ENCODE measurements at places on chromosomes 5 and 9.

DNA sequence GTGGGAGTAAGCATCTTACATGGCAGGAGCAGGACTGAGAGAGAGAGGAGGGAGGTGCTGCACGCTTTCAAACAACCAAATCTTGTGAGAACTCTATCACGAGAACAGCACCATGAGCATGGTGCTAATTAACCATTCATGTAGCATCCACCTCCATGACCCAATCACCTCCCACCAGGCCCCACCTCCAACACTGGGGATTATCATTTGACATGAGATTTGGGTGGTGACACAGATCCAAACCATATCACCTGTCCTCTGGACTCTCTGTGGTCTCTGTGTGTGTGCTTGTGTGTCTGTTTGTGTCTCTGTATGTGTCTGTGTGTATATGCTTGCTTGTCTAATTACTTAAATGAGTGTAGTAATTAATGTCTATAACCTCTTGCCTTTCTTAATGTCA is 31.1 kb downstream of the SEC61B start:
- DNase-seq: no peak

GRCh38 chr5:77073667-77074066 is 13.4 kb downstream of the ZBED3 start:
- no peak for DNase-seq

DNA sequence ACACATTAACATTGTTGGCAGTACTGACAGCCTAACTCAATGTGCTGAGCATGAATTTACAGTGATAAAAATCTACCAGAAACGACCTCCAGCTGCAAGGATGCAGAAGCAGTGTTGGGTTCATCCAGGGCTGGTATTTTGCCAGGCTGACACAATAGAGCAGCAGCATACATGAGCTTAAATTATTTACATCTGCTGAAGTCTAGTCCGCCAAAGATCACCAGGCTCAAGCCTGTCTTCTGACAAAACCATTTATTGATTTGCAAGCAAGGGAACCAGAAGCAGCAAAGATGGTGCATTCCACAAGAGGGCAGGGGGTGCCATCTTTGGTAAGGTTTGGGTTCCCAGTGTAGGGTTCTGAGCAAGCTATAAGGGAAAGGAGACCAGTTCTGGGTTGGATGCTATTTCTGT is 8.7 kb upstream of the C5orf34 start:
- no peak for DNase-seq

DNA sequence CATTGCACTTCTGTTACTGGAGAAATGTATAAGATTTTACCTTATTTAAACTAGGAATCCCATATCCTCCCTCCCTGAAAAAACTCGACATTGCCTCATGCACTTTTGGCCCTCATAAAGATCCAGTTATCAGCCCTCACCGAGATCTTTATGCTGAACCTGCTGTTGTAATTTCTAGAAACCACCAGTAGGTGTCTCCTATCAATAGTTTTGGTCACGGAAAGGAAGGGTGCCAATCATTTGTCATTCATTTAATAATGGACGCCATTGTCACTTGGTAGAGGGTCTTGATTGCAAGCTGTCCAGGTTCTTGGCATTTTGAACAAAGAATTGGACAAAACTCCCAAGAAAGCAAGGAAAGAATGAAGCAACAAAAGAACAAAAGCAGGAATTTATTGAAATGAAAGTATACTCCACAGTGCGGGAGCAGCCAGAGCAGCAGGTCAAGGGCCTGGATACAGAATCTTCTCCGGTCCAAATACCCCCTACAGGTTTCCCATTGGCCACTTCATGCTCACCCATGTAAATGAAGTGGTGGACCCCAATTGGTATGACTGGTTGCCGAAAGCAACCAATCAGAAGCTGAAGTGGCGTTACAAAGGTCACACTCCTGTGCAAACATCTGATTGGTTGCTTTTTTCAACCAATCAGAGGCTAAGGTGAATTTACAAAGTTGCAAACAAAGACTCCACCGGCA is 524.3 kb downstream of the PSAT1 start:
- DNase-seq: peak; percentile 5

DNA sequence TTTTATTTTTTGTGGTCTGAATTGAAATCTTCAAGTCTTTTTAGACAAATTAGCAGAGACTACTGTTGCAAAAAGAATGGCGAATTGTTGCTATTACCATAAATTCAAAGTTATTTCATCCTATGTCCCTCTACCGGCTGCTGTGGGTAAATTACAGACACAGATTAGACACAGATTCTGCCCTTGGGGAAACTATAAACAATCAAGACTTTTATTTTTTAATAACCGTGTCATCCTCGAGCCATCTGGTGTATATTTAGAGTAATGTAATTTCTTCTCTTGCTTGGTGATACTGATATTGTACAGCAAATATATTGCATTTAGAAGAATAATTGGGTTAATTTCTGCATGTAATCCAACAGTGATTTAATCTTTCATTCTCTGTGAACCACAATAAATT is 228.0 kb upstream of the ADAMTSL1 start:
- DNase-seq: no peak

- no peak for DNase-seq
Observed at GRCh38 chr5:172744123-172745104, 26.6 kb downstream of the DUSP1 start.

DNA sequence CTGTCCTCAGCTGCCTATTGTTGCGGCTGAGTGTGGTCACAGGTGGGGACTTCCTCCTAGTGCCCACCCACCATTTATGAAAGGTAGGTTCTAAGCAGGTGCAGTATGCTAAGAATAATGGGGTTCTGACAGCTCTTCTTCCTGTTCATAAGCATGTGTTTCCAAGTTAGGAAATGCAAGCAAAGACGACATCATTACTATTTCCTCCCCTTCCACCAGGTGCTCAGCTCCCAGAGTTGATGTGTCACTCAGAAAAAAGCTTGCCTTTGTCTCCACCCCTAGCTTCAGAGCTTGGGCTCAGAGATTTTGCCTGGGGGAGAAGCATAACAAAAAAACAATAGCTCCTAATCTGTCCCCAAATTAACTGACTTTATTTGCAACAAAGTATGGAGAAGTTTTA is 1076.7 kb downstream of the NR2F1-AS1 start:
- no peak for DNase-seq

- DNase-seq: no peak
Observed at GRCh38 chr9:16267281-16268066, 603.0 kb downstream of the BNC2 start.

GRCh38 chr9:10525972-10526371 is 86.8 kb downstream of the PTPRD start:
- DNase-seq: no peak

GRCh38 chr9:129641750-129642585 is at the start of gene ASB6:
ASB6 (minus strand) TSS chr9:129642151; CDS start chr9:129641999, 152 bp downstream.
- DNase-seq: peak; percentile 76

DNA sequence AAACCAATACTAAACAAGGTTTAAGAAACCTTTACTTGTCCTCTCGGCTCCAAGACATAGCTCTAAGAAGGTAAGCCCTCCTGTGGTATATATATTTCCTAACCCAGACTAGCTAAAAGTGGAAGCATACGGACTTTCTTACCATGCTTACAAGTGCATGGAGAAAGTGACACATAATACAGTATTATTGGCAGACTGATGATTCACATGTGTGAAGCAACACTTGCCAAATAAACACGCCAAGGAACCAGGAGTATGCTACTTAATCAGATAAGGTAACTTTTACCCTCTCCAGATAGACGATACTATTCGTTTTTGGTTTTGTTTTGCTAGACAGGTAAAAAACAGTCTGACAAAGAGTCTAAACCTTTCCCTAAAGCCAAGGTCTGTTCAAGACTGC is 264.1 kb downstream of the MLLT3 start:
- DNase-seq: no peak

- no peak for DNase-seq
Observed at GRCh38 chr9:92044936-92045335, 70.3 kb downstream of the SPTLC1 start.

DNA sequence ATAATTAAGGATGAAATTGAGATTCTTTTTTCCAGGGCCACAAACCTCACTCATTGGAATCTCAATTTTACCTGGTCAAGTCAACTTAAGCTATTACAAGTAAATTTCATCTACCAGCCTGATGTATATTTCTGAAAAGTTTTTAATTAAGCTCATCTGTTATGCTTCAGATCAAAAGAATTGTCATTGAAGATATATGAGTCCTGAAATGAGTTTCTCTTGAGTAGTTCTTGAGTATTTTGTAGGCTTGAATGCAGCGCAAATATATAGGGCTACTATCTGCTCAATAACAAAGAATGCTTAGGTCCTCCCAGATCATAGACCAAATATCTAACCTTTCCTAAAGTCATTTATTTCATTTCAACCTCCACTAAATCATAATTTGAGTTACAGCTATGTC is 482.2 kb upstream of the ST8SIA4 start:
- no peak for DNase-seq

GRCh38 chr5:139126711-139127111 is 71.5 kb downstream of the SIL1 start:
- DNase-seq: no peak

- no peak for DNase-seq
Observed at GRCh38 chr9:113568081-113568435, 104.5 kb downstream of the RGS3 start.

GRCh38 chr5:110338341-110339083 is 388.0 kb downstream of the TMEM232 start:
- DNase-seq: no peak
